ENCODE measurements at places on chromosomes 12 and 14.

DNA sequence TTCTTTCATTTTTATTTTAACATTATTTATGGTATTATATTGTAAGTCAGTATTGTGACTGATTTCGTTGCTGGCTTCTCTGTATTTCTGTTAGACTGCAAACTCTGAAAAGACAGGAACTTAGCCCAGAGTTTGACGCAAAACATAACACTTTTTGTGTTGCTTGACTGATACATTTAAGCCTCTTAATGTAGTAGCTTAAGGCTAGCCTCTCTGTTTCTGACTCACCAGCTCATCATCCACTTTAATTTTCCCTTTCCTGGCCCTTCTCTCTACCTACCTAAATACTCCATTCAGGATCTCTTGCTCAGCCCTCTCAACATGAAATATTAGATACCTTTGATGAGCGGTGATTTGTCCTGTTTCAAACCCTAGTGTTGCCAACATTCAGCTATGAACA lies 420.6 kb downstream of the LRFN5 start:
- DNase-seq, result no peak

DNA sequence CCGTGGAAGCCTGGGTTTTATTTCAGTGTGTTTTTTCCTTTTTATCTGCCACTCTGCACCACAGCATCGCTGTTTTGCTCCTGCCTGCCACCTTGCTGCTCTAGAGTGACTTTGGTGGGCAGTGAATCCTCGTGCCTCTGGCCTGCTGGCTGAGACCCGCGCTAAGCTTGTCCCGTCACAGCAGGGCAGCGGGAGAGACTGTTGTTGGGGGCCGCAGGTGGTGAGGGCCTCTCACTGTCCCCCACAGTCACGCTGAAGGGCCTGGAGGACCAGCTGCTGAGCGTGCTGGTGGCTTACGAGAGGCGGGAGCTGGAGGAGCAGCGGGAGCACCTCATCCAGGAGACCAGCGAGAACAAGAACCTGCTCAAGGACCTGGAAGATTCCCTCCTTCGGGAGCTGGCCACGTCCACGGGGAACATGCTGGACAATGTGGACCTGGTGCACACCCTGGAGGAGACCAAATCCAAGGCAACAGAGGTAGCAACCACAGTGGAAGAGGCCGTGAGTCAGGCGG lies 55.2 kb downstream of the CCDC92 start:
- DNase-seq, result no peak

DNA sequence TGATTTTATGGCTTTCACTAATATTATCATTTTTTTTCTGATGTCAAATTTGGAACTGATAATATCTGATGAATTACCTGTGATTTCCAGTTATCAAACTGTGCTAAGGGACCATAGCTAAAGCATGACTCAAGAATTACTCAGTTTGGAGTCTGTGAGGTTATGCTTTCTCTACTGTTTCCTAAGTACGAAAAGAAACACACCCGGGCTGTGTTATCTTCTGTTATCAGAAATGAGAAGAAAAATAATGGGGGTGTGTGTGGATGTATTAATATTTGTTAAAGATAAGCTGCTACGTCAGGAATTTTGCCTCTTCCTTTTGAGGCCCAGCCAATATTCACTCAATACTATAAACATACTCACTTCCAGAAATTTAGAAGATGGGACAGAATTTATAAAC lies 1401.9 kb upstream of the FLRT2 start:
- no peak for DNase-seq

DNA sequence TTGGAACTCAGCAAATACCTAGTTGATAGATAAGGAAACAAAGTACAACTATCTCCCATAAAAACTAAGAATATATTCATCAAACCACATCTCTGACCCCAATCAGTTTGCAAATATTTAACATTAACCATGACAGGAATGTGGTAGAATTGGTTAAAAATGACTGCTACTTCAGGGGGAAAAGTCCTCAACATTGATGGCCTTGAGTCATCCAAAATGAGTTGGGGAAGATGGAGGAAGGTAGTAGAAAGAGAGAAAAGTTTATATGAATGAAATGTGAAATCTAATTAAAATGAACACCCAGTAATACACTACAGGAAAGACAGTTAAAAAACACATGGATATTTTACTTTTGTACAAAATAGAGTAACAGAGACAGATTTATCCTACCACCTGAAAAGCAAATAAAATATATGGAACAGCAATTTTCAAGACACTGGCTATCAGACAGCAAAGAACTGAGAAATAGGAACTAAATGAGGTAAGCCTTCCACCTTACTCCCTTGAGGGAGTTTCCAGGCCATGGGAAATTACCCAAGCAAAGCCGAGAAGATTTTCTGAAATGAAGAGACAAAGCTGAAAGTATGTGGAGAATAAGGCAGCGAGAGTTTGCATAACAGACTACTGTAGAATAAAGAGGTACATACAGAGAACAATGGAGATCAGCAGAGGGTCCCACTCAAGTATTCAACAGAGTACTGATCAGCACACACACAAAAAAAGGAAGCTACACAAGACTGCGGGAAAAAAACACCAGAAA lies 49.6 kb downstream of the TC2N start:
- no peak for DNase-seq

GRCh38 chr12:132307976-132308852 lies 21.2 kb downstream of the GALNT9 start:
- no peak for DNase-seq

GRCh38 chr14:100691395-100692056 lies 35.2 kb upstream of the DLK1 start:
- no peak for DNase-seq

GRCh38 chr14:24172871-24173281 lies 996 bp downstream of the REC8 start:
- no peak for DNase-seq

GRCh38 chr14:61636779-61637178 lies 58.5 kb upstream of the HIF1A start:
- no peak for DNase-seq

- no peak for DNase-seq
Observed at GRCh38 chr12:121232977-121233627, 23.2 kb downstream of the P2RX4 start.

DNA sequence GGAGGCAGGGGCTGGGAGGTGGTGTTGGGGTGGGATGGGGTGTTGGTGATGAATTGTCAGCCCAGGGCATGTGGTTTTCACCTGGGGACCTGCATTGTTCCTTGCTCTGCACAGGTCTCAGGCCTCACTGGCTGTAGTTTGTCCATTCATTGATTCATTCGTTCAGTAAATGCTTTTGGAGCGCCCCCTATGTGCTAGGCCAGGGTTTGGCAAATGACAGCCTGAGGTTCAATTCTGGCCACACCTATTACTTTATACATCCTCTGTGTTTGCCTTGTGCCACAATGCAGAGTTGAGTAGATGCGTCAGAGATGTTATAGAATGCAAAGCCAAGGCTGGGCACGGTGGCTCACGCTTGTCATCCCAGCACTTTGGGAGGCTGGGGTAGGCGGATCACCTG lies 4.7 kb downstream of the ADCK1 start:
- no peak for DNase-seq

GRCh38 chr14:41609704-41610183 lies 3.1 kb downstream of the LRFN5 start:
- DNase-seq, result peak; percentile 71

- no peak for DNase-seq
Observed at GRCh38 chr14:28298156-28298555, 468.4 kb upstream of the FOXG1 start.

DNA sequence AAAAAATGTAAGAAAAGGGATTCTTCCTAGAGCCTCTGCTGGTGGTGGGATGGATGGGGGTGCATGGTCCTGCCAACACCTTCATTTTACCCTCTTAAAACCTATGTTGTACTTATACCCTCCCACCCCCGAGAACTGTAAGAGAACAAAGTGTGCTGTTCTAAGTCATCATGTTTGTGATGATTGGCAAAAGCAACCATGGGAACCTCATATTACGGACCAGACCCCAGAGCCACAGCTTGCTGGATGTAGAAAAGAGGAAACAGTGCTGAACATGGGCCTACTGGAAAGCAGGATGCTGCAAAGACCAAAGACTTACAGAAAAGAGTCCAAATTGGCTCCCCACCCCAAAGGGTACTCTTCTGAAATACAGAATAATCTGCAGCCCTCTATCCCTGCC lies 311.2 kb downstream of the DUSP6 start:
- no peak for DNase-seq

- DNase-seq, result no peak
Observed at GRCh38 chr14:32494609-32495434, 165.7 kb downstream of the AKAP6 start.

- no peak for DNase-seq
Observed at GRCh38 chr12:89166121-89166520, 186.2 kb downstream of the DUSP6 start.

- DNase-seq, result no peak
Observed at GRCh38 chr14:22417914-22418313, 171.1 kb downstream of the DAD1 start.

DNA sequence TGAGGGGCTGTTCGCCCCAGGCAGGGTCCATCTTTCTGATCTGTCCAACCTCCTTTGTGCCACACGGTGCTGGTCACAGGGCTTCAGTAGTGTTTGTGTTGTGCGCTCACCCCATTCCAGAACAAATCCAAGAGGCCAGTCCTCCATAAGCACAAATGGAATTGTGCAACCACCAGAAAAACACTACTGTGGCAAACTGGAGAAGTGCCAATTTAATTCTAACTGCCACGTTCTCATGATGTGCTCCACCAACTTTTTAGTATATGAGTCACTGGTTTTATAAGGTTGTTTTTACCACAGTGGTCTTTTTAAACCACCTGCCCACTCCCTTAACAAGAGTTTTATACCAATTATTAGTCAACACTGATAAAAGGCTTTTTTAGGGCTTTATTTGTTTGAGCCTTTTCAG lies 380.2 kb downstream of the NAV3 start:
- peak; percentile 17 for DNase-seq

GRCh38 chr14:100438678-100439592 lies 115.8 kb downstream of the SLC25A47 start:
- DNase-seq, result peak; percentile 68

DNA sequence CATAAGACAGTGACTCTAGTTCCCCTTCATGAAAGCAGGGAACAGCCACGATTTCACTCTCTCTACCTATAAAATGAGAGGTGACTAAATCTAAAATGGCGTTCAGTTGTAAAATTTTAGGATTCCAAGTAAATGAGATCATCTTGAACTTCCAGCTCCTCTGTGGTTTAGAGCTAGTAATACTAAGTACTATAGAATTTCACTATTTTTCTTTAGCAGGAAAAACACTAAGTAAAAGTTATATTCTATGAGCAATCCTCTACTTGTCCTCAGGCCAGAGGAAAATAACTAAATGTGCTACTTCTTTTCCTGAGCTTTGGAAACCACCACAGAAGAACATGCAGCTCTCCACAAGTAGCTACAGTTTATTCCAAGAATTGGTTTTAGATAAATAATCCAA lies 55.6 kb downstream of the NIN start:
- DNase-seq, result no peak

GRCh38 chr14:54773171-54774006 lies 129.2 kb downstream of the GCH1 start:
- peak; percentile 96 for DNase-seq

DNA sequence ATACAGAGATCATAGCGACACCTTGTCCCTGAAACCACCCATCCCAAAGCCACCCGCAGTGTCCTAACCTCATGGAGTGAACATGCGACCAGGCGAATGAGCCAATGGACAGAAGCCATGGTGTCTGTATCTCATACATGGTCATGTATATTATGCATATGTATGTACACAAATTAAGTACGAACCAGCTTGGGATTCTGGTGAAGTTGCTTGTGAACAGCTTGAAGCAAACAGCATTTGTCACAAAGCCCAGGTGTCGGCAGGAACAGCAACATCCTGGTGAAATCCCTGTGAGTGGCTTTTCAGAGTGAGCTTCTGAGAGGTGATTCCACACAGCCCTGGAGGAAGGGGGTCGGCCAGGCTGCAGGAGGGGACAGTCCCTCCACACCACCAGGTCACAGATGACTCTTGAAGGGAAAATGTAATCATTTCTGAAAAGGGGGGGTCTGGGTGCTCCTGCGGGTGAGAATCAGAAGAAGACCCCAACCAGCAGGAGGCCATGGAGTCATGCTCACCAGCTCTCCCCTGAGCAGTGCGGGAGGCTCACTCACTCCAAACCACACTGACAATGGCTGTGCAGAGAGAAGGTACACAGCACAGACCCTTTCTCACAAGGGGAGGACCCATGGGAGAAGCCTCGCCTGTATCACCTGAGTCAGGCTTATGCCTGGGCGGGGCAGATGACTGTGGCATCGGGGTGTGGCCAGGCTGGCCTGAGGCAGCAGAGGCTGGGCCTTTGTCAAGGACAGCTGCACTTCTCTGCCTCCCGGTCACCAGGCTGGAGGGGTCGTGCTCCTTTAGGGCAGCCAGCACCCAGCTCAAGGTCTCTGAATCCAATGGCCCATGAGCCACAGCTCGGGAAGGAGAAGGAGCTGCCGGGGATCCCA lies 14.3 kb downstream of the CHGA start:
- DNase-seq, result no peak

DNA sequence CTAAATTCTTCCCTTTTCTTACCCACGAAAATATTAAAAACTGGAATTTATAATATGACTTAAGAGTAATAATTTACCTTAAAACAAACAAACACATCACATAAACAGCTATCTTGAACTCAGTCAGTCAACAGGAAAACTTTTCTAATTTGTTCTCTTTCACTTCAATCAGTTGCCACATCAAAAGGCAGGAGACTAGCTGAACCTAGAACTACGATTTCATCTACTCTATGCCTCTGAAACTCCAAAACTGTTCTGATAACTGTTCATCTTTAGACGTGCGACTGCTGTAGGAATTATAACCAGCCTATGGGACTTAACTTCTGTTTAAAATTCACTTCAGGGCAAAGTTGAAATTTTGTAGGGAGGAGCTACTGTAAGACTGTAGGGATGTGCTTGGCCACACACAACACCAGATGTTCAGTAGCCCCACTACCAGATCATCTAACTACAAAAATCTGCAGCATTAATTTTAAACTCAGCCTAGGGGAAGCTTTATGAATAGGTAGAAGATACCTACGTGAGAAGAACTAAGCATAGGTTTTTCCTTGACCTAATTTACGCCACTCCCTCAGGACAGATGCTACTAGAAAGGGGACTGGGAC lies 7.6 kb upstream of the RAD51AP1 start:
- no peak for DNase-seq

GRCh38 chr14:23006188-23006534 lies 3.8 kb downstream of the C14orf93 start:
- DNase-seq, result no peak

GRCh38 chr12:52524898-52525591 lies 4.9 kb upstream of the KRT5 start:
- DNase-seq, result no peak

DNA sequence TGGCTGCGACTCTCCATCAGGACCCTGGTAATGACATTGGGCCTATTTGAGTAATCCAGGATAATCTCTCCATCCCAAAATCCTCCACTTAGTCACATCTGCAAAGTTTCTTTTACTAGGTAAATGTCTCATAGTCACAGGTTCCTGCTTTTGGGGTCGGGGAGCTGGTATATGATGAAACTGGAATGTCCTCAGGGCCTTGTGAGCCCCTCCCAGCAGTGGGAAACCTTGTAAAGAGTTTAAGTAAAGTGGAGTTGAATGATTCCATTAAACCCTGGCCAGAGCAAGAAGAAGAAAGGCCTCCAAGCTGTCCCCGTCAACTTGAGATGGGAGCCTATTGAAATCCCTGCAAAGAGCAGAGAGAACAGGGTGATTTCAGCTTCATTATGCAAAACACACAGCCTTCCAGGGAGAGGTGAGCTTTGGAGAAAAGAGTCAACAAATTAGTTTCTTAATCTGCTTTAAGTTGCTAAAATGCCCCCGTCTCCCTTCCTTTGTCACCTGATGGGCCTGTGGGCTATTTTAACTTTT lies 12.6 kb downstream of the WSCD2 start:
- no peak for DNase-seq

Measured in T1000 (cell line).